ENCODE measurements at places on chromosomes 2 and 18. TPM values are rescaled to one million over a fixed set of nuclear protein-coding genes. Genes with fewer than 3 reads are reported as not detected.
A peak's percentile ranks its signal among the peaks of the same experiment; 100 is the strongest.

Gene LHCGR
- total RNA-seq = 0.09 TPM

GRCh38 chr2:141660232-141660631 is 470.6 kb downstream of the LRP1B start:
- no peak overlapping the region for H3K4me3 ChIP-seq
- no peaks in the 10 kb centered on the region for H3K36me3 ChIP-seq
- no peak overlapping the region for H3K27ac ChIP-seq
- H3K4me1 ChIP-seq = no peaks in the 10 kb centered on the region
- H3K27me3 ChIP-seq = no peaks in the 10 kb centered on the region

Gene ALPG
- total RNA-seq = not detected

Gene ACTR2
- 121 TPM for total RNA-seq

Gene GPD2
- 13.1 TPM for total RNA-seq

- H3K36me3 ChIP-seq = no peaks in the 10 kb centered on the region
- no peak overlapping the region for H3K27ac ChIP-seq
- DNase-seq = no peak
- no peaks in the 10 kb centered on the region for H3K4me1 ChIP-seq
Observed at GRCh38 chr18:23949863-23950262, 64.7 kb upstream of the TTC39C start.

Gene SLC38A11
- total RNA-seq = 0.75 TPM

DNA sequence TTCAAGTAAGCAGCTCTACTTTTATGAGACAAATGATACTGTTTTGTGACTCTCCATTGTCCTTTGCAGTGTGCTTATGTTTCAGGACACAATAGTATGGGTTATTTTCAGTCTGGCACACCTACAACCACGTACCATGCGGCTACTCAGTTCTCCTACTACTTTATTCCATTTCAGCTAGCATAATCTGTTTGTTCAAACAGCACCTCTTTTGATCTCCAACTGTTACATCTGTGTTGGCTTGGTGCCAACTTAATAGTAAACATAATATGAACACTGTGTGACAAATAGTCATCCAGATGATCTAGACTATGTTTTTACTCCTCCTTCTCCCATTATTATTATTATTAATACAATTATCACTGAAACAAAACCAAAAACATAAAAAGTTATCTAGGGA is 40.5 kb downstream of the MYO3B start:
- no peak overlapping the region for H3K27ac ChIP-seq
- H3K4me1 ChIP-seq = no peaks in the 10 kb centered on the region
- no peaks in the 10 kb centered on the region for H3K27me3 ChIP-seq

- no peak overlapping the region for H3K27ac ChIP-seq
- no peaks in the 10 kb centered on the region for H3K36me3 ChIP-seq
- H3K4me3 ChIP-seq = no peak overlapping the region
- H3K27me3 ChIP-seq = no peaks in the 10 kb centered on the region
- H3K4me1 ChIP-seq = no peaks in the 10 kb centered on the region
- no peak for DNase-seq
Observed at GRCh38 chr18:35749701-35750100, 168.2 kb downstream of the GALNT1 start.

- no peak overlapping the region for H3K27ac ChIP-seq
- peaks cover 10% of the 10 kb centered on the region for H3K4me1 ChIP-seq
- no peak overlapping the region for H3K4me3 ChIP-seq
- no peak for DNase-seq
Observed at GRCh38 chr2:231356466-231356844, 39.1 kb upstream of the B3GNT7 start.

DNA sequence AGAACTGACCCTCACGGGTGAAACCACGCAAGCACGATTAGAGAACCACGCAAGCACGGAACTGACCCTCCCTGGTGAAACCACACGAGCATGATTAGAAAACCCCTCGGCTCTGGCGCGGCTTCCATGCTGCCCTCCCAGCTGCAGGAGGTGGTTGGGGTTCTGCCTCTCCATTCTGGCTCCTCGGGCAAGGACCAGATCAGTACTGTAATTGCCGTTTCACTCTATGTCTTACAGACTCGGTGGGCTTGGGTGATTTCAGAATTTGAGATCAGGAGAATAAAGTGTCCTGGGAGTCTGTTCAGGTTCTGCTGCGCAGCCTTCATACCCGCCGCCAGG is 58.3 kb upstream of the KCNG2 start:
- no peaks in the 10 kb centered on the region for H3K27me3 ChIP-seq
- H3K4me1 ChIP-seq = peaks cover 2% of the 10 kb centered on the region
- H3K36me3 ChIP-seq = no peaks in the 10 kb centered on the region
- no peak overlapping the region for H3K27ac ChIP-seq
- no peak overlapping the region for H3K4me3 ChIP-seq
- peak; percentile 4 for DNase-seq

DNA sequence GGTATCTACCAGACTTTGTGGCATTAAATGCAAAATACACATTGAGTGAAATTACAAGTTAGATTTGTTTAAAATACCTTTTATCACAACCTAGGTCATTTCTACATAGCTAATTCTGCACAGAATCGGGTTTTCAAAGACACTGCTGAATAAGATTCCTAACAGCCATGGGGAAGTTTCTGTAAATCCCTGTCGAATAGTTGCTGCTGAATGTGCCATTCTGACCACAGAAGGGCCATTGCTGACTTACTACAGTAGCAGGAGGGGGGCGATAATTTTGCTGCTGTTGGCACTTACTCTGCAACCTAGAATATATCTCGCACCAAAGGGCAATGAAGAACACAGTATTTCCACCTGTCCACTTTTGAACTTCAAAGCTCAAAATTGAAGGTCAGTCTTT is 232.8 kb downstream of the TCF4 start:
- DNase-seq = no peak
- peaks cover 32% of the 10 kb centered on the region for H3K4me1 ChIP-seq
- no peaks in the 10 kb centered on the region for H3K27me3 ChIP-seq
- no peak overlapping the region for H3K4me3 ChIP-seq
- no peaks in the 10 kb centered on the region for H3K36me3 ChIP-seq
- H3K27ac ChIP-seq = no peak overlapping the region
